ENCODE measurements at places on chromosomes 6 and 20. TPM values are rescaled to one million over a fixed set of nuclear protein-coding genes. Genes with fewer than 3 reads are reported as not detected.

GRCh38 chr6:7171119-7171518 is 63.4 kb downstream of the RREB1 start:
- no peak for DNase-seq

DNA sequence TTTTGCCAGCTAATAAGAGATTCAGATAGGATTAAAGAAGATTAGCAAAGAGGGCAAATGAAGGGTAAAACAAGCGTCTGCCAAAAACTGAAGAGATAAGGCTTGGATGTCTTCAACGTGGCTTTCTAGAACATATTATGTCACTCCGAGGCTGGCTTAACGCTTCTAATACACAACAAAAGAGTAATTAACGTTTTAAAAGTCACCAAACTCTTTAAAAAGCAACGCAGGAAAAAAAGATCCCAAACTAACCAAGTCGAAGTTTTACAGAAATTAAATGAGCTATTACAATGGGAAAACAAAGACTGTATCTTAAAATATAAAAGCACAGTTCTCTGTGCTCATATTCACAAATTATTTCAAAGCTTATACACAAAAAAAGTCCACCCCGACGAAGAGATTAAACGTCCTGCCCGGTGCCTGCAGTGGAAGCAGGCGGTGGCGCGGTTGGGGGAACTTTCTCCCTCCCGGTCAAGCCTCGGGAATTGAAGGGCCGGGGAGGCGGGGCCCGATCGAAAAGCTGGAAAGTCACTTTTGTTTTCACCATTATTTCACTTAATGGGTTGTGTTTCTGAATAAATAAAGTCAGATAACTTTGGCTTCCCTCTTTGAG is 1.2 kb downstream of the MAK start:
- no peak for DNase-seq

DNA sequence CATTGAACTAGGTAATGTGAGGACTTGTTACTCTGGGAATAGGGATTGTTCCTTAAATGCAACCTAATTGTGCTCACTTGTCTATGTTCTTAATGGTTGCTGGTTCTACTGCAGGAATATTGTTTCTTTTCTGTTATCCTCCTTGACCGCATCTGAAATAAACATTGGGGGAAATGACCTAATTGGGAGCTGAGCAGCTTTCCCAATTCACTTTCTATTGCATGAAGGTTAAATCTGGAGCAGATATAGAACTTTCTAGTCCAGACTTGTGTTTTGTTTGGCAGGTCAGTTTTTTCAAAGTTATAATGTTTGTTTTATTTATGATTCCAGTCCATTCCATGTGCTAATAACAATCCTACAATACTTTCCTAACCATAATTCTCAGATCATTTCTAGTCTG is 981.0 kb upstream of the CITED2 start:
- no peak for DNase-seq

GRCh38 chr20:38222231-38222922 is 38.2 kb downstream of the KIAA1755 start:
- DNase-seq, result no peak

DNA sequence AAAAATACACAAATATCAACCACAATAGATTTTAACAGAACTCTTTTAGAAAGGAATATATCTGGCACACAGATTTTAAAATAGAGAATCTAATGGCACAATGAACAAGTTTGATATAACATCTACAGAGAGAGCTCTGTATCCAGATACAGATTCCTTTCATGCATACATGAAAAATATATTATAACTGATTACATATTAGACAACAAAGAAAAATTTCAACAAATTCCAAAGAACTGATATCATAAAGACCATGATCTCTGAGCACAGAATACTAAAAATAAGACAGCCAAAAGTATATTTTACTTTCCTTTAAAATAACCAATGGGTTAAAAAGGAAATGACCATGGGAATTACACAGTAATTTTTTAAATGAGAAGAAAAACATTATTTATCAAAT is 74.1 kb upstream of the MAP7 start:
- DNase-seq, result no peak

DNA sequence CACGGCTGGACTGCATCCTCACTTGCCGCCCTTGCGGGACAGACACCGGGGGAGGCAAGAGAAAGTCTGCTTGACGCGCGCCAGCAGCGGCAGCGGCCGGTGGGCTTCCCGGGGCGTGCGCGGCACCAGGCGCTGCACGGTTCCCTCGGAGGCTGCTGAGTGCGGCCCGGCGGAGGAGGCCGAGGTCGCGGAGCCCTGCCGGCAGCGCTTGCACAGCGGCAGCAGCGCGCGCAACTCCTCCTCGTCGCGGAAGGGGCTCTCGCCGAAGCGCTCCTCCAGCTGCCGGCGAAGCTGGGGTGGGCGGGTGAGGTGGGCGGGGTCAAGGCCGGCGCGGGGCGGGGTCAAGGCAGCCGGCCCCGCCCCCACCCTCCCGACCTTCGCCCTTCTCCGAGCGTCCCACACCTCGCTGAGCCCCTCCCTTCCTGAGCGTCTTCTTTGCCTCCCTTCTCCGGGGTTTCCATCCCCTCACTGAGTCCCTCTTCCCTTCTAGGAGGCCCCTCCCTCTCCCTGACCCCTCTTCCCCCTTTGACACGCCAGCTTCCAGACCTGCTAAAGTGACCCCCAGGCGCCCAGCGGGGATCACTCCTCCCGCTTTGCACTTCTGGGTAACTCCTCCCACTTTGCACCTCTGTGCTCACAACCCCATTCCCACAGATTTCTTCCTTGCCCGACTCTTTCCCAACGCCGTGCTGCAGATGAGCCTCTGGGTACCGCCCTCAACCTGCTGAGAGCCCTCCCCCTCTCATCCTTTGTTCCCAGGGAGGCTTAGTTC is 8.8 kb downstream of the DUSP15 start:
- DNase-seq, result no peak

DNA sequence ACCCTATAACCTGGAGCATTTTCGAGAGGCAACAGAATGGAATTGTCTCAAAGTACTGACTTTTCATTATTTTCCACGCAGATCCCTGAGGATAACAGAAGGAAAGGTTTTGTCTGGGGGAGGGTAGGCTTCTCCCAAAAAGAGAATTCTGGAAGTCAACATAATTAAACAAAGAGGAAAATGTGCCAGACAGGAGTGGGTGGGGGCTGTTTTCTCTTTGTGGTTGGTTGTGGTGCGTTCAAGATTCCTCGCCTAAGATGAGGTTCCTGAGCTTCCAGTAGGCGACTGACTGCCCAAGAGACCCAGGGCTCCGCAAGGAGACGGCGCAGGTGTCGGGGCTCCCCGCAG is 70.4 kb downstream of the SOX4 start:
- no peak for DNase-seq

GRCh38 chr6:36545767-36546307 is 1.4 kb downstream of the STK38 start:
- no peak for DNase-seq

DNA sequence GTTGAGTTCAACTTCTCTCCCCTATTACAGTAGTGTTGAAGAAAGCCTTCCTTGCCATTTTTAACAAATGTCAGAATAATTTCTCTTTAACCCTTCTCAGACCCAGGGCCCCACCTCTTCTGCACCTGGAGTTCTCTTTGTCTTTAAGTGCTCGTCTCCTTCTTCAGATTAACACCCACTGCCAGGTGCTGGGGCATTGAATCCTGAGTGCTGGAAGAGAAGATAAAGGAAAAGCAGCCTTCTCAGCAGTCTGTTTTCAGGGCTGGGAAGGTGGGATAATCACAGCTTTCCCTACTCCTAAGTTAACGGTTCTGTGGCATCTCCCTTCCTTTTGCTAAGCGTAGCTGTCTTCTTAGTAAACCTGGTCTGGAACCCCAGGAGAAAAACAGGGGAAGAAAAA is 114.6 kb upstream of the TAB2 start:
- no peak for DNase-seq

The DEF6 gene
- total RNA-seq, result 23.1 TPM

The ENPP3 gene
- 2.0 TPM for total RNA-seq

The SYNCRIP gene
- total RNA-seq, result 60.9 TPM
